CD4-positive, CD25-positive, alpha-beta regulatory T cell (primary cell): ENCODE measurements at places on chromosomes 2 and 18.

- no peak for DNase-seq
Measured at GRCh38 chr18:35495536-35496314, 2.0 kb downstream of the INO80C start.

DNA sequence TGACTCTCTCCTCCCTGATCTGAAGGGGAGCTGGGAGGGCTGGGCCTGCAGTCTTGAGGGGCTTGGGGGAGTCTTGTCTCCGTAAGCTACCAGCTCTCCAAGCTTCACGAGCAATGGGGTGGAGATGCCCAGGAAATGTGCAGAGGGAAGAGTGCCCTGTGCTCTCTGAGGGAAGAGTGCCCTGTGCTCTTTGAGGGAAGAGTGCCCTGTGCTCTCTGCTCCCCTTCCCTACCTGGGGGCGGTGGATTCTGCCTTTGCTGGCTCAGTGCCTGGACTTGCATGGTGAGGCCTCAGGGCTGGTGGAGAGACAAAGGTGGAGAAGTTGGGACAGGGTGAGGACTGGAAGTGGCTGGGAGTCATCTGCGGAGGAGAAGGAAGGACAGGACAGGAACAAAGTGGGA, 72.7 kb downstream of the TWIST2 start:
- no peak for DNase-seq

DNA sequence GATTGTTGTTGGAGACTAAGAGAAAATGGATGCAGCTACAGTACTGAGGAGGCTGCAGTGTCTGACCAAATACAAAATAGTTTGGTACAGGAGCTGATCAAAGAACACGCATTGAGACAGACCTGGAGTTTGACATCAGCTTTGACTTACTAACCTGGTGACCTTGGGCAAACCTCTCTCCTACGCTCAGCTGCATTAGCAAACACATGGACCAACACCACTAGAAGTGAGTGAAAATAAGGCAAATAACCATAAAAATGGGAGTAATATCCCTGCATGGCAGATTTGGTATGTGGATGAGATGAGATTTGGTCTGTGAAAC, 126.5 kb downstream of the LPIN1 start:
- DNase-seq: no peak

DNA sequence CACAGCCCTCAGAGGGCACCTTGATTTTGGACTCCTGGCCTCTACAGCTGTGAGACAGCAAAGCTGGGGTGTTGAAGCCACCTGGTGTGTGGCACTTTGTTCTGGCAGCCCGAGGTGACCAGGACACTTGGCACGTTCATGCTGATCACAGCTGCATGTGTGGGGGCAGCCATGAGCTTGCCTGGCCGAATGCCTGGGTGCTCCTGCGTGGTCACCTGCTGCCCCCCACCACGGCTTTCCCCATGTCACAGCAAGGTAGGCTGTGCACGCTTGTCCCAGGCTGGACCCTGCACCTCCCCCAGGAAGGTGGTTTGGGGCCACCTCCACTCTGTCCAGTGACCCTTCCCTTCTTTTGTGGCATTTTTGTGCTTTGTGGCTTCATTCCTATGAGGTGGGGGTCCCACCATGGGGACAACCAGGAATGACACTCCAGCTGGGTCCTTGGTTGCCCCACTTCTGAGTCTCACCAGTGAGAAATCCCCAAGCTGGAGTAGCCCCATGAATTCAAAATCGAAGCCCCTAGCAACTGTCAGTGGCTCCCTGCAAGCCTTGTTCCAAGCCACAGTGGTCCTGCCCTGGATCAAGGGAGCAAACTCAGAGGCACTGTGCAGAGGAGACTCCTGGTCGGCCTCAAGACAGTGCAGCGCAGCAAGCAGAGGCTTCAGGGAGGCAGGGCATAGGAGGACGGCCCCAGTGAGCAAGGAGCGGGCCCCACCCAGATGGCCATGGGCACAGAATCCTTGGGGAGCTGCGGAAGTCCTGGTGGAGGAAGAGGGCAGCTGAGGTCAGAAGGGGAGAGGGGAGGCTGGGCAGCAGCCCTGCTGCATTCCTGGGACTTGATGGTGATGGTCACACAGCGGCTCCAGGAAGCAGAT, 121.4 kb upstream of the HS6ST1 start:
- DNase-seq: no peak

- peak; percentile 13 for DNase-seq
Measured at GRCh38 chr2:57906152-57906732, 140.4 kb upstream of the VRK2 start.

DNA sequence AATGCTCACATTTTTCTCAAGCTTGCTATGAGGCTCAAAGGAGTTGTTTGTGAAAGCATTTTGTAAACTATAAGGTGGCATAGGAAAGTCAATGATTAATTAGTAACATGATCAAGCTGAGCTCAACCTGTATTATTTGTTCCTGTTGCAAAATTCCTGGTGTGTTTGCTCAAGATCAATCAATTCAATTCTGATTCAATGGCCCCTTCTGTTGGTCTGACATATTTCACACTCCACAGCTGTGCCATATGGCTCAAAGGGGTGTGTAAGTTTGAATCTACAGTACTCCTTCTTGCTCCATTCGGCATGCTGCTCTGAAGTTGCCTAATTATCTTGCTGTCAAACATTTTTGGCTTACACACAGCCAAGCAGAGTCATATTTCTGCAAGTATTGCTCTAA, 341.6 kb upstream of the LRP1B start:
- DNase-seq: no peak

DNA sequence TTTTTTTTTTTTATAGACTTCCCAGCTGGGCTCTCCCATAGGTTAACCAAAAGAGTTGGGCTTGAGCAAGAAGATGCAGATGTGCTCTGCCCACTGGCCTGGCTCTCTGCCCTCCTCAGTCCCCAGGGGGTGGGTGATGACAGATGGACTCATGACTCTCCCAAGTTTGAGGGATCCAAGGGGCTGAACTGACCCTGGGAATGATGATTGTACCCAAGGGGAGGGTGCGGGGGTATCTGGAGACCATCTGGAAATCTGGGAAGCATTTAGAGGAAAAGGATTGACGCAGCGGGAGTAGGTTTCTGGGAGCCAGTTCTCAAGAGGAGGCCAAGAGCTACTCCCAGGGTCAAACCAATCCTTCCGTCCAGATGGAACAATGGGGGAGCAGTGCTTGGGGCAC, 330.8 kb downstream of the CYP26B1 start:
- no peak for DNase-seq

DNA sequence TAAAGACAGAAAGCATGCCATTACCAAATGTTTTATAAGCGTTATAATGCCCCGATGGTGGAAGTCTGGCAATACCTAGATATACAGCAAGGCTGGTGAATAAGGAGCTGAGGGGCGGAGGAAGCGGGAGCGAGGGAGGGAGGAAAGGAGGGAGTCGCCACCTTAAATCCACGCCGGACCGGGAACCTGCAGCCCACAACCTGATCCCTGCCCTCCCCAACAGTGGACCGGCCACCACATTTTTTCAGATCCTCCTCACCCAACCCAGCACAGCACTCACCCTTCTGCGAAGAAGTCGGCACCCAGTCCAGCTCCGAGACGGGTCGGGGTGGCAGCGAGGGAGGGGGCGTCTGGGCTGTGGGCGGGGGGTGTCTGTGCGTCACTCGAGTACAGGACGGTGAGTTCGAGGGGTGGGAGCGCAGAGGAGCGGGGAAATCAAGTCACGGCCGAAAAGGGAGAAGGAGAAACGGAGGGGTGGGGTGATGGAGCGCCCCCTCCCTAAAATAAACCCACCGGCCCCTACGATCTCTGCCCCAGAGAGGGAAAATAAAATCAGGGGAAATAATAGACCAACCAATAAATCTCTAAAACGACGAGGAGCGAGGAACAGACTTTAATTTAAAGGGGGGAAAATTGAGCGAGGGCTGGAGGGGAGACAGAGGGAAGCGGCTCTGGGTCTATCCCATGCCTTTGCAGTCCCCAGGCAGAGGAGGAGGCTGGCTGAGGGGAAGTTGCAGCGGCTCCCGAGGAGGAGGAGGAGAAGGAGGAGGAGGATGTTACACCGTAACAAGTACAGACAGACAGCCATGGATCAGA, 96.5 kb upstream of the SERTAD2 start:
- DNase-seq: peak; percentile 35

- DNase-seq: no peak
Measured at GRCh38 chr2:97678298-97678697, 8.8 kb downstream of the C2orf92 start.

DNA sequence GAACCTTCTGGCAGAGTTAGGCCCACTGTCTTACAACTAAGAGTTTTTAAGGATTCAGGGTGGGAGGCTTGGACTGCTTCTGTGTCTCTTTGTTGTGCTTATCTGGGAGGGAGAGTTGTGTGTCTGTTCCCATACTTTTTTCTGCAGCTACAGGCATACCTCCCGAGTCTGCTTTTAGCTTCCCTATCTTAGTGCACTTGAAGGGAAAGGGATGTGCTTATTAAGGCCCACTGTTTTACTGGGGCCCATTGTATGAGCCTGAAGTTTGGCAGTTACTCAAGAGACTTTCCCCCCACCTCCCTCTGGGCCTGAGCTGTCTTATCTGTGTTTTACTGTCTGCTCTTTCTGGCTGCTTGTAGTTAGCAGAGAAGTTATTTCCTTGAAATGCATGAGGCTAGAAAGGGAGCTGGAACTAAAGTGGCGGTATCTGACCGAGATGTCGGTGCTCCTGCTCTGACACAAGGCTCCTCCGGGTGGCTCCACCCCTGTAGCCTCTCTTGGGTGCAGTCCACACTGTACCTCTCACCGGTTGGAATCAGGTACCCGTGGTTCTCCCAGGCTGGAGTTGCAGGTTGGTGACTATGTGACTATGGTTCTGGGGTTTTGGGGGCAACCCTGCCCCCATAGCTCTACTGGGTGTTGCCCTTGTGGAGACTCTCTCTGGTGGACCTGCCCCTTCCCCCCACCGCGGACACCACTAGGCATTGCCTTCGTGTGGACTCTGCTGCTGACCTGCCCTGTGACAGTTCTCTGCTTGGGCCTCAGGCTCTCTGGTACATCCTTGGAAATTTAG, 12.9 kb downstream of the UBR3 start:
- no peak for DNase-seq

DNA sequence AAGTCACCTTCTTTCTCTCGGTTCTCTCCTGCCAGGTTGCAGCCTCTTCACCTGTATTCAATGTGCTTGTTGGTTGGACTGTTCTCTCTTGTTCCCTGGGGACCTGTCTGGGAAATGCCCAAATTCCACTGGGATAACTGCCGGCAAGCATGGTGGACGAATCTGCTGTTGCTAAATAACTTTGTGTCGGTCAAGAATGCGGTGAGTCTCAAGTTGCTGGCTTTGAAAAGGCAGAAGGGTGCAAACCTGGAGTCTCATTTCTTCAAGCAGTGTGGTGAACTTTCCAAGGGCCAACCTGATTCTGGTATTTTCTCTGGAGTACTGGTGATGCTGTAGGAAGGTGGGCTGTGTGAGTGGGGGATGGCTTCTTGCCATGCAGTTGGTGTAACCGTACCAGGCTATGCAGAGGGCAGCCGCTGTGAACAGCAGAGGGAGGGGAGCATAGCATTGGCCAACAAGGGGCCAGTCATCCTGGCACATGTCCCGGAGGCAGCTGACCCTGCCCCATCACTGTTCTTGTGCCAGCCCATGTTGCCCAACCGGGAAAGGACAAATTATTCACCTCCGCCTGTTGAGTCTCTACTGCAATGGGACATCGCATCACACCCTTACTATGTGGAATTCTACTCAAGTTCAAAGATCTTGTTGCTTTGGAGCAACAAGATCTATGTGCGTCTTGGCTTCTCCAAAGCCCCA, 88.1 kb upstream of the SEC11C start:
- DNase-seq: no peak

DNA sequence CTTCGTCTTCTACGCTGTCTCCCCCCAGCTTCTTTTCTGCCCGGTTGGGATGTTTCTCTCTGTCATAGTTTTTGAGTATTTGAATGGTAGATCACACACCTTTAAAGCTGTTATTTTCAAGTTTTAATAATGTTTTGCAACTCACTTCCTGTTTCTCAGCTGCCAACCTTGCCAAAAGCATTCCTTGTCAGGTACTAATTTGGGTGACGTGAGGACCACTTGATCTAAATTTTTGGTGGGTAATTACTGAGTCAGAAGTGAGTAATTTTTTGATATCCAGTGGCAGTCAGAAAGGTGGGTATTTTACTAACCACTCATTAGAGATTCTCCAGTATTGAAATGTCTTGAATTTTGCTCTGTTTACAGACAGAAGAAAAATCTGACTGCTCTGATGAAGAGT, 852.4 kb upstream of the FANCL start:
- no peak for DNase-seq

DNA sequence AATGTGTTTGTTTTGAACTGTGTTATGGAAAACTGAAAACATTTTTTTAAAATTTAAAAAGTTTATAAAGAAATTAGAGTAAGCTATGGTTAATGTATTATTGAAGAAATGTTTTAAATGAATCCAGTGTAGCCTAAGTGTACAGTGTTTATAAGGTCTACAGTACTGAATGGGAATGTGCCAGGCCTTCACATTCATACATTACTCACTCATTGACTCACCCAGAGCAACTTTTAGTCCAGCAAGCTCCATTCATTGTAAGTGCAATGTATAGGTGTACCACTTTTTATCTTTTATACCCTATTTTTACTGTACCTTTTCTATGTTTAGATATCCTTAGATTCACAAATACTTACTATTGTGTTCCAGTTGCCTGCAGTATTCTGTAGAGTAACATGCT, 215.1 kb upstream of the THUMPD2 start:
- DNase-seq: no peak

- no peak for DNase-seq
Measured at GRCh38 chr18:57738078-57738477, 65.0 kb downstream of the ATP8B1 start.

GRCh38 chr18:78543201-78543725, 436.4 kb upstream of the SALL3 start:
- no peak for DNase-seq

GRCh38 chr18:48521723-48522122, 17.1 kb upstream of the CTIF start:
- no peak for DNase-seq

GRCh38 chr2:192126426-192126825, 68.3 kb downstream of the TMEFF2 start:
- no peak for DNase-seq

DNA sequence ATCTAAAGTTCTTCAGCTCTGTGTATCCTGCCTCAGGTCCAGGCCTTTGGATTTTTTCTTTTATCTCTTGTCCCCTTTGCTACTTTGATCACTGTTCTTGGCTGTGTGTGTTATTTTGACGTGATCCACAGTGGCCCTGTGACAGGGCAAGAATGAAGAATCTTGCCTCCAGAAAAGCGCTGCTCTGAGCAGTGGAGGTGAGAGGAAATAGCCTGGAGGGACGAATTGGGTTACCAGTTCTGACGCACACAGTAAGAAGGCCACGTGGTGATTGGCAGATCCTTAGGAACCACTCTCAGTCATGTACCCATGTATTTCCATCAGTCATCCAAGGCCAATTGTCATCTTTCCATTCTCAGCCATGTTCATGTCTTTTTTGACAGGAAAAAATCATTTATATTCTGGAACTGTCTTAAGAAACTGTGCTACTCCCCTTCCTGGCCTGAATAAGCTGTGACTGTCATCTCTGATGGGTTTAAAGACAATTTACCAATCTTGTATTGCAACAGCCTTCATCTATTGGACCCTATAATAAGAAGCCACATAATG, 47.6 kb downstream of the MAPK4 start:
- no peak for DNase-seq

- no peak for DNase-seq
Measured at GRCh38 chr18:57353940-57354461, 1.6 kb downstream of the ST8SIA3 start.
